ENCODE measurements at places on chromosomes 11 and 22.
A peak's percentile ranks its signal among the peaks of the same experiment; 100 is the strongest.

DNA sequence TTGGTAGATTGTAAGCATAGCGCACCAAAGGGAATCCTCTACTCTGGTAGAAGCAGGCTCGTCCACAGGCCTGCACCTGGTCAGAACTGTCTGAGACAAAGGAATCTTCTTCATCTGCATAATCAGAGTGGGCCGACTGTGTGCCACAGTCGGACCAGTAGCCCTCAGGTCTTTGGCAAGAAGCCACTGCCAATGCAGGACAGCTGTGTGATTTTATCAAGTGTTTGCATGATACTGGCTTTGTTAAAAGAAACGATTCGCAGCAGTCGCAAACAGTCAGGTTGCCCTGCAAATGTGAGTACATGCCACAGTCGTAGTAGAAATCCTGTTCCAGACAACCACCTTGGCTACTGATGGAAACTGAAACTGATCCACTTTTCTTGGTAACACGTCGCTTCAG is 4.9 kb upstream of the CCDC34 start:
- no peak for DNase-seq

- no peak for DNase-seq
Measured at GRCh38 chr11:126336138-126336541, 19.3 kb upstream of the ST3GAL4 start.

GRCh38 chr11:120230433-120231071 is 9.4 kb upstream of the POU2F3 start:
- DNase-seq, result no peak

DNA sequence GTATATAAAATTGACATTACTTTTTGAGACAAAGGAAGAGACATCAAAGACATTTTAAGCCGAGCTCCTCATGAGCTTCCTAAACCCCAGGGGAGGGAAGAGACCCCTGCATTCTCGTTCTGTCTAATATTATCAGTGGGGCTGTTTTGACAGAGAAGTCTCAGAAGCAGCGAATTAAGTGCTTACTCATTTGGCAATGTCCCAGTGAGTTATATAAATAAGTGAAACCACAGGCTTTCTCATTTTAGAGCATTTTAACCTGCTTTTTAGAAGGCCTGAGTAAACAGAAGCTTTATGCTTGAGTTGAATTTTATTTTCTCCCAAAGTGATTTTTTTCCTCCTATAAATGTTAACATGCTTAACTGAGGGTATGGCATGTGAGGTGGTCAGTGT is 23.2 kb upstream of the C1QTNF4 start:
- DNase-seq, result no peak

- no peak for DNase-seq
Measured at GRCh38 chr11:31801298-31801702, 9.8 kb downstream of the PAX6 start.

GRCh38 chr22:41256254-41257253 is 15.8 kb upstream of the CHADL start:
- no peak for DNase-seq

DNA sequence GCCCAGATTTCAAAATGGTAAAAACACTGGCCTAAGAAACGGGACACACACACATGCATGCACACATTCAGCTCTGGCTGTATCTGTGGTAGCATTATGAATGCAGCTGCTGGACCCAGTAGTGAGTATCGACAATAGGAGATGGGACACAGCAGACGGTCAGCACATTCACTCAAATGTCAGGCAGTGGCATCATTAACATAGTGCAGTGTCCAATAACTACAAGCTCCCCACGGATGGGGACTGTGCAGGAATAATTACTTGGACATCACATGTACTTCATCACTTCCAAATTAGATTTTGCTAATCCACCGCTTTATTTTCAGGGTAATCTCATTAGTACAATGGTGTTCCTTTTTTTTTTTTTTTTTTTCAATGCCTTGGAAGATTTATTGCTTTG is 109.5 kb downstream of the FANCF start:
- no peak for DNase-seq

DNA sequence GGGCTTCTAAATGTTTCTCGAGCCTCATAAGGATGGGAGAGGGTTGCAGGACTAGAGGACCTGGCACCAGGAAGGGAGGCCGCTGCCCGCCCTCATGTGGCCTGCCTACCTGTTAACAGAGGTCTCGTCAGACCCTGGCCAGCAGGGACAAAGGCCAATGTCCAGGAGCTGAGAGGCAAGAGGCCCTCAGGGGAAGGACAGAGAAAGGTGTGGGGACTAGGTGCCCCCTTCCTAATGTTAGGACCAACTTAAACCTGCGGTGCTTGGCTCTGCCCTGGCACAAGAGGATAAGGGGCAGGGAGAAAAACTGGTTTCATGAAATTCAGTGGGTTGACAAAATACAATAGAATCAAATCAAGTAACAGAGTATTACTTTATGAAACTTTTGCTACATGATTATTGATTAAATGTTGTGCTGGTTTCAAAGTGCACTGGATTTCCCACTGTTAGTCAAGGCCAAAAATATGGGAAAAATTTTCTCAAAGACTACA is 20.0 kb upstream of the SYT12 start:
- no peak for DNase-seq

DNA sequence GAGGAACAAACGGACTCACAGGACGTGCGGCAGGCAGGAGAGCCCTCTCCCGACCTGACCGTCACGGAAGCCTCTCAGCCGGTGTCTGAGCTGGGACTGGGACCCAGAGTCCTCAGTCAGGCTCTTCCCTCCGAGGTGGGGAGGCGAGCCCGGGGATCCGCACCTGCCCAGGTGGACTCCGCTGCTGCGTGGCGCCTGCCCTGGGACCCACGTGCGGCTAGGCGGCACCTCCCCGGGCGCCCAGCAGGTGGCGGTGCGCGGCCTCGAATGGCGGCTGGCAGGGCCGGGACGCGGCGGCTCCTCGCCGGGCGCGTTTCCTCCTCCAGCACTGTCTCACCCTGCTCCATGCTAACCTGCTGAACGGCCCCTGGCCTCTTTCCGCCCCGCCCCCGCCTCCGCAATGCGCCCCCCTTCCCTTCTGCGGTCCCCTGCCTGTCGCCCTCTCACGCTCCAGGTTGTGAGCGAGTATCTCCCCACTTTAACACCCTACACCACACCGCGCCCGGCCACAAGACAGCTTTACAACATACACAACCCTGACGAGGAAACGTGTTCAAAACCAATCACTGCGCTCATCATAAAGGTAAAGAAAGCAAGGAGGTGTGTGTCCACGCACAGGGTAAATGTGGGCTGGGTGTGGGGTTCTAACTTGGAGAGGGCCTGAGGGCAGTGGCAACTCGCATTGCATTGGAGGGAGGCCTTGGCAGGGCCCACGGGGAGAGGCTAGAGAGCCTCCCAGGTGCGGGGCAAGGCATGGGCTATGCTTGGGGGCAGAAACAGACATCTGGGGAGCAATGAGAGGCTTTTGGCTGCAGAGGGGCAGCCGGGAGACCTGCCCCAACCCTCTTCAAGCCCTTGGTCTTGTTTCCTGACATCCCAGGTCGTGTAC is 25.9 kb upstream of the ATXN10 start:
- DNase-seq, result peak; percentile 51

GRCh38 chr22:25101501-25101900 is 98.2 kb upstream of the CRYBB3 start:
- DNase-seq, result no peak

- DNase-seq, result no peak
Measured at GRCh38 chr11:27293515-27294417, 69.2 kb downstream of the CCDC34 start.

GRCh38 chr11:8631395-8632118 is 37.5 kb upstream of the STK33 start:
- DNase-seq, result no peak

- no peak for DNase-seq
Measured at GRCh38 chr11:69375316-69376154, 81.6 kb downstream of the MYEOV start.

DNA sequence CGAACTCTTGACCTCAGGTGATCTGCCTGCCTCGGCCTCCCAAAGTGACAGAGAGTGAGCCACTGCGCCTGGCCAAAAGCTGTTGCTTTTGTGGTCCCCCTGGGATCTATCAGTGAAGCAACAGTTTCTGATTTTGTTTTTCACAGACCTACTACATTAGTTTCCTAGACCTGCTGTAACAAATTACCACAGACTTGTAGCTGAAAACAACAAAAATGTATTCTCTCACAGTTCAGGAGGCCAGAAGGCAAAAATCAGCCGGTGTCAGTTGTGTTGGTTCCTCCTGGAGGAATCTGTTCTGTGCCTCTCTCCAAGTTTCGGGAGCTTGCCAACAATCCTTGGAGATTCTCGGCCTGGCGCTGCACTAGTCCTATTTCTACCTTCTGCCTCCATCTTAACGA is 8.5 kb upstream of the SLC35C1 start:
- no peak for DNase-seq

- no peak for DNase-seq
Measured at GRCh38 chr11:112345706-112346105, 85.0 kb upstream of the PLET1 start.

DNA sequence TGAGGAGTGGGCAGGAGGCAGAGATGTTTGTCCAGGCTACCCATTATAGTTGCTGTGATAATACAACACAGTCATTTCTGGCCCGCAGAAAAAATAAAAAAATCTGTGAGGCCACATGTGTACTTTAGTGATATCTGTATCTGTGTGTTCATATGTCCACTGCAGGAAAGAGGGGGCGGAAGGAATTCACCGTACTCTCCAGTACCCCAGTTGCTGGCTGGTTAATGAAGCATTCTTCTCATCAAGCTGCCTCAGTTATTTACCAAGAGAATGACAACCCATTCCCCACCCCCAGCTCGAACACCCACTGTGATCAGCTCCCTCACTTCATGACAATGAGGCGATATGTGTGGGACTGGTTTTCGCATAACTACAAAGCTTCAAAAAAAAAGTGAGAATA is 309.3 kb downstream of the SOX6 start:
- DNase-seq, result no peak

DNA sequence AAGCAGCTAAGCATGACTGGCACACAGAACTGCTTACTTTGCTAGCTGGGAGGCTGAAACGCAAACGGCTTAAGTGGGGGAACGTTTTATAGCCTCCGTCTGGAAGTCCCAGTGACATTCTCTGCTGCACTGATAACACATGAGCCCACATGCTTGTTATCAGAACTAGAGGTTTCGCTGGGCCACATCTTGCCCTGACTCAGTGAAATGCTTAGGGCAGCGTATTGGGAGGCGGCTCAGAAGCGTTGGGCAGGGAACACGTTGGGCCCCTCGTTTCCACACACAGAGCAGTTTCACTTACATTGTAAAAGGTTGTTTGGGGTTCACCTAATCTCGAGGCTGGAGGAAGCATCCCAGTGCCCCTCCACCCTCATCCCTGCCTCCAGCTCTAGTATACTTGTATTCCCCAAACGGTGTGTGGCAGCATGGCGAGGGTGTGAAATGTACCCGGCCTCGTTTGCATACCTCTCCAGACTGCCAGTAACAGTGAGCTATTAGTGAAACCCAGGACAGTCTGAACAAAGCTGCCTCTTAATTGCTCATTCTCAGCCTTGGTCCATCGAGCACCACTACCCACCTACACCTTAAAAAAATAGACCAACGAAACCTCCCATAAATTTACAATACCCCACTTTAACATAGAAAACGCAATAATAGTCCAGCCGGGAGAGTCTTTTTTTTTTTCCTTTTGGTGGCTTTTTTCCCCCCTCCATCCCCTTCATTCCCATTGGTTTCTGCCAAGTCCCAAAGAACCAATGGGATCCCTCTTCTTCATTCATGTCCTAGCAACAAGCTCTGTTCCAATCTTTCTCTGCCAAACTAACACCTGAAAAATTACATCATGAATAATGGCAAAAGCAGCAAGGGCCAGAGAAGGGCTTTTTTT is 218.8 kb upstream of the SORL1-AS1 start:
- no peak for DNase-seq

DNA sequence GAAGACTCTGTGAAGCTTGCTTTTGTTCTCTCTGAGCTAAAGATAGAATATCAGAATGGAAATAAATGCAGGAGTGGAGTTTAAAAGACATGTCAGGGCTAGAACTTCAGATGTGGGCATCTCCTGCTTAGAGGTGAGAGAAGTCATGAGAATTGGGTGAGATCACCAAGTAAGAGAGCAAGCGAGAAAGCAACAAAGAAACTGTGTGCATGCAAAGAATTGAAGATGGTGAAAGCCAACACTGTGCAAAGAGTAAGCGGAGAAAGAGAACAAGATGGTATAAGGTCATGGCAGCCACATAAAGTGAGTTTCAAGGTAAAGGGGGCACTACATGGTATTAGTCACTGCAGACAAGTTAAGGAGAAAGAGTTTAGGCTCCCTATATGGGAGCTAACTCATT is 57.3 kb upstream of the SCUBE2 start:
- DNase-seq, result no peak

- no peak for DNase-seq
Measured at GRCh38 chr22:36117053-36117554, 43.5 kb downstream of the APOL3 start.

DNA sequence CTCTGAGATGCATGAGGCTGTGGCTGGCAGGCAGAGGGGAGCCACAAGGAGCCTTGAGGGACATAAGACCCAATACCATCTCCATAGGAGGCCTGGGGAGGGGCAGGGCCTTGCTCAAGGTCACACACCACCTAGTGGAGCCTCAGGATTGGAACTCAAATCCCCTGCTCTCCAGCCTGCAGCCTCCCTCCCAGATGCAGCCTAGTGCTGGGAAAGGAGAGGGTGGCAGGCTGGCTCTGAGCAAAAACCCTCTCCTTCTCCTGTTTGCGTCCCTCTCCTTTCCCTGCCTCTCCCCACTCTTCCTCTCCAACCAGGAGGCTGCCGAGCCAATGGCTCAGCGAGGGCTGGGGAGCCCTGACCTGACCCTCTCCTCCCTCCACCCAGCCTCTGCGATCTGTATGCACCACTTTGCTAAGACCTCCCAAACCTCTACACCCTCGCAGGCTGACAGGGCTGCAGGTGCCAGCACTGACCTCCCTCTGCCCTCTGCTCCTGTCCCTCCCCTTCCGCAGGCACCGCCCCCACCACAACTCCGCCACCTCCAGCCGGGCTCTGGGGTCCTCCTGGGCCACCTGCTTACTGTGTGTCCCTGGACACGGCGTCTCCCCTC is 14.7 kb downstream of the IGLL1 start:
- DNase-seq, result no peak

DNA sequence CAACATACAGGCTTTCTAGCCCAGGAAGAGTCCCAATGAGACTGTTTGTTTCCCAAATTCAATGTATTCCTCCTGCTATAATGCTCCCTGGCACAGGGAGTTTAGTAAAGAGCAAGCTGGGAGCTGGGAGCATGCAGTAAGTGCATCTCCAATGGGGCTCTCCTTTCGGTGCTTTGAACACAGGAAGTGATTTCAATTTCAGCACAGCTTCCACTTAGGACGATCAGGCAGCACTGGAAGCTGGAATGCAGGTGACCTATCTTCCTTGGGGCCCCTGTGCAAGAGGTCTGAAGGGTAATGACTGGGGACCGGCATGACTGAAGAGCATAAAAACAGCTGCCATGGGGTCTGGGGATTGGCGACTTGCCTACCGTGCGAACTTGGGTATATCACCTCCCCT is 76.0 kb downstream of the LARGE1 start:
- DNase-seq, result no peak

- no peak for DNase-seq
Measured at GRCh38 chr11:86548271-86548917, 124.0 kb downstream of the ME3 start.

- DNase-seq, result peak; percentile 23
Measured at GRCh38 chr22:24330636-24331035, 60.0 kb downstream of the SPECC1L start.

- DNase-seq, result no peak
Measured at GRCh38 chr11:57341250-57341808, 3.2 kb downstream of the P2RX3 start.

- DNase-seq, result no peak
Measured at GRCh38 chr22:27636716-27637508, 164.6 kb downstream of the MN1 start.

GRCh38 chr22:17407643-17408042 is 38.4 kb downstream of the CECR2 start:
- DNase-seq, result no peak

Measured in hematopoietic multipotent progenitor cell treated with erythropoietin and hydrocortisone succinate and interleukin-3 and kit ligand, for 15 days (in vitro differentiated cells).